ENCODE measurements at places on chromosomes 16 and 17. TPM values are rescaled to one million over a fixed set of nuclear protein-coding genes. Genes with fewer than 3 reads are reported as not detected.

The XAF1 gene
- 4.6 TPM for total RNA-seq

The PERCC1 gene
- not detected for total RNA-seq

The CACNA1G gene
- 36.0 TPM for total RNA-seq

The SPIRE2 gene
- total RNA-seq: 21.0 TPM
